ENCODE measurements at places on chromosomes 3 and 15.

DNA sequence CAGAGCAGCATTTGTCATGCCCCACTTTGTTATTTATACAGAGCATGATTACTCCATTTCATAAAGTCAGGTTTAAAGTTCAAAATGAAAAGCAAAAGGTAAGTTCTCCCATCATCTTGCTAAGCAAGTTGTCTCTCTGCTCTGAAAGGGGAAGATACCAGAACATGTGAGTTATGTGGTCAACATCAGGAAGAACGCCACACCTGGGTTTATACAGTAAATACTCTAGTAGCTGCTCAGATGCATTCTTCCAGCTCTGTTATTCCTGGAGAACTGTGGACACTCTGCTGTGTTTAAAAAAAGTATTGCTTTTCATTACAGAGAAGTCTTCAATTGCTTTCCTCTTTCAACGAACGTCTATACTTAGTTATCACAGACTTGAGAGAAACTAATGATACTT lies 145.7 kb downstream of the PLCL2 start:
- DNase-seq: no peak

GRCh38 chr3:190443257-190443656 lies 6.4 kb downstream of the TMEM207 start:
- no peak for DNase-seq

DNA sequence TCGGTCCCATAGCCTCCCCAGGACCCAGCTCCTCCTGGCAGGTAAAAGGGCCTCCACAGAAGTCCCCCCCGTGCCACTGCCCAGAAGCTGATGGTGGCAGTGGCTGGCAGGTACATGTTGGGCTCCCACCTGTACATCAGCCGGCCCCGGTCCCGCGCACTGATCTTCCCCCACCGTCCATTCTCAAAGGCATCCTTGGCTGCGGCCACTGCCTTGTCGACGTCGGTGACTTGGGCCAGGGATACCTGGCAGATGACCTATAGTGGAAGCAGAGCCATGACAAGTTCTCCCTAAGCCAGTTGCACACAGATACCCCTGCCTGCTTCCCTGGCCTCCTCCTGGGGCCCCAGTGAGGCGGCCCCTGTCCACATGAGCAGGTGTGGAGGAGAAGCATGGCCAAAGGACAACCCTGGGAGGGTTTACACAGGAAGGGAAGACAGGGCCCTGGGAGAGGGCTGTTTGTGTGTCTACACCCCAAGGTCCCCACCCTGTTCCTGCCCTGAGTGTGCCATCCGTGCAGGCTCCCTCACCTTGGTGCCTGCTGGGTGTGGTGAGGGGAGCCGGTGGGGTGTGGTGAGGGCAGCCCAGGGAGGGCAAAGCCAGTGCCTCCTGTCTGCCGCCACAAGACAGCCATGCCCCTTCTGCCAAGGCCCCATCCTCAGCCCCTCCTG lies 44.8 kb downstream of the ALDH1L1 start:
- DNase-seq: no peak

GRCh38 chr3:134406331-134407238 lies 32.3 kb upstream of the AMOTL2 start:
- DNase-seq: no peak

DNA sequence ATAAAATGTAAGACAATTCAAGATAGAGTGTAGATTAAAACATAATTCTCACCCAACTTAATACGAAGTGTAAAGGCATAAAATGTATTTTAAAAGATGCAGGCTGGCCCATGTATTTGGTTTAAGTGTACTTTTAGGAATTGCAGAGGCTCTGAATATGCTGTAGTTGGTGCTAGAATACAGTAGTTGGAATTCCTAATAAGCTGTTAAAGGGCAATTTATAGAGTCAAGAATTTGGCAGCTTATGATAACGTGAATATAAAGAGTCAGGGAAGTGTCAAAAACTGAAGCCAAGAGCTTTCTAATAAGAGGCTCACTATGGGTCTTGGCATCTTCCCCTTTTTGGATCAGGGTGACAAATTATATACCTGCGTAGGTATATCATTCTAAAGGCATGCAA lies 36.5 kb downstream of the ADAMTS9 start:
- no peak for DNase-seq

- DNase-seq: no peak
Observed at GRCh38 chr3:73141525-73141924, 80.1 kb downstream of the EBLN2 start.

DNA sequence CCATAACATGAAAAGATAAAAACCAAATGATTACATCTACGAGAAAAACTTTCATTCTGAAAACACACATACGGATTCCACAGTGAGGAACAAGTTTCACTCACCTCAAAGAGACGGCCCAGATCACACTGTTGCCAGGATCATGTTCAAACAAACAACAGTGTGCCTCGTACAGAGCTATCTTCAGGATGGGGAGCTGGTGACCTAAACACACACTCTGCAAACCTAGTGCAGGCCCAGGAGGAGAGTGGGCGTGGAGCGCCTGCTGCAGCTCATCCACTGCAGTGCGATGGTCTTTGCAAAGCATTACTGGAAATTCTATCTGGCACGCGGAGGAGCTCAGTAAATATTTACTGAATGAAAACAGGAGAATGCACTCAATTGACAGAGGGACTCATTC lies 38.5 kb downstream of the TAMM41 start:
- DNase-seq: no peak

- DNase-seq: no peak
Observed at GRCh38 chr3:118181274-118181673, 853.4 kb downstream of the IGSF11 start.

- DNase-seq: no peak
Observed at GRCh38 chr15:69031013-69032001, 16.8 kb downstream of the NOX5 start.

GRCh38 chr3:171173736-171174135 lies 147.2 kb upstream of the SLC2A2 start:
- no peak for DNase-seq

DNA sequence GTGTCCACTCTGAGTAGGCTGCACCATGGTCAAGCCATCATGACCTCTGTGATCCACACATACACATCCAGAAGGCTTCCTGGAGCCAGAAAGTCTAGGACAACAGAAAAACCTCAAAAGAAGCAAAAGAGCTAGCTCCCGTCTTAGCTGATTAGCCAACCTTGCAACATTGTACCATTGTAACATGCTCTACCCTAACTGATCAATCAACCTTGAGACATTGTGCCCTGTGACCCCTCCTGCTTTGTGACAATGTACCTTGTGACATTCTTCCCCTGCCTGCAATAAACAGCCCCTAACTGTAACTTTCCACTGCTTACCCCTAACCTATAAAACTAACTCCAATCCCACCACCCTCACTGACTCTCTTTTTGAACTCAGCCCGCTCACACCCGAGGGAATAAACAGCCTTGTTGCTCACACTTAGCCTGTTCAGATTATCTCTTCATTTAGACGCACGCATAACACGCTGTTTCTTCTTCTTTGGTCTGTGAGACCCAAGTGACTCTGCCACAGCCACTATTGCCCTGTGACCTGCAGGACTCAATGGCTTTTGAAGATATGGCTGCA lies 1104.6 kb downstream of the OTOL1 start:
- DNase-seq: no peak

DNA sequence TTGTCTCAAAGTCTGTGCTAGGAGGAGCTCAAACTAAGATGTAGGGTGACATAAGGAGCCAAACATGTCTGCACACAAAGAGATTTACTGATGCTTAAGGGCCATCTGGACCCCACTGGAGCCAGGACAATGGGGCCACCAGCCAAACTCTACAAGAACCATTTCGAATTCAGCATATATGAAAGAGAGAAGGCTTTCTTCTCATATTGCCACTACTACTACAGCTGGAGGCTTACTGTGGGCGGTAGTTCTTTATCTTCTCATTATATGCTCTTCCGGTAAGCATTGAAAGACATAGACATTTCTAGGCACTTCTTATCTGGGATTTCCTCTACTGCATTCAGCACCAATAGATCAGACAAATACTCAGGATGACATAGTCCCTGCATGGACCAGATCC lies 404.4 kb upstream of the PROK2 start:
- DNase-seq: no peak

DNA sequence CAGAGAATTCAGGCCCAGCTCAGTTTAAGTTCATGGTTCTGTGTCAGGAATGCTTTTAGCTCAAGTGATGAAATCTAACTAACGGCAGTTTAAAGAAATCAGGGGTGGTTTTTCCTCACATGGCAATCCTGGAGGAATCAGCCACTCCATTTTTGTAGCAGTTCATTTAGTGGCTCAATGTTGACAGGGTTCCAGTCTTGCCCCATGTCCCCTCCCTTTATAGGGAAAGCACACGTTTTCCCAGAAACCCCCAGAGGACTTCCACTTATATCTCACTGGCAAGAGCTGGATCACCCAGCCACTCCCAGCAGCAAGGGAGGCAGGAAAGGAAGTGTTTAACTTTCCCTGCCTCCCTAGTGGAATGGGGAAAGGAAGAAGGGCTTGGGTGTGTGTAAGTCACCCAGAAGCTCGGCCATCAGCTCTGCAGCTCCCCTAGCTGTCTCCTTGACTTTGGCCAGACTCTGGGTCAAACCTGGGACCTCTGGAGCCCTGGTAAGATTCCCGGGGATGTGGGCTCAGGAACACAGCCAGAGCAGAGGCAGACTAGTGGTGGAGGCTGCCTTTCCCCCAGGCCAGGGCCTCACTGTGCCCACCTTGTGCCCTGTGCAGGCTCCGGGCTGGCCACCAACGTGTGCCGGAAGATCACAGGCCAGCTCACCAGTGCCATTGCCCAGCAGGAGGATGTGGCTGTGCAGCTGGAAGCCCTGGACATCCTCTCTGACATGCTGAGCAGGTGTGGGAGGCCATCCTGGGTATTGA lies 11.3 kb downstream of the CAND2 start:
- DNase-seq: no peak
